ENCODE measurements at places on chromosomes 16 and 17. TPM values are rescaled to one million over a fixed set of nuclear protein-coding genes. Genes with fewer than 3 reads are reported as not detected.

TBC1D28 gene
- polyA plus RNA-seq, result not detected

KSR1 gene
- polyA plus RNA-seq, result 73.5 TPM

RAB34 gene
- polyA plus RNA-seq, result 181 TPM

MRPL28 gene
- polyA plus RNA-seq, result 52.8 TPM

FBXO39 gene
- 0.17 TPM for polyA plus RNA-seq

PRAC2 gene
- polyA plus RNA-seq, result not detected

FOXJ1 gene
- 15.5 TPM for polyA plus RNA-seq

OR3A3 gene
- 0.10 TPM for polyA plus RNA-seq

MRPL58 gene
- 28.0 TPM for polyA plus RNA-seq

FAM20A gene
- 11.9 TPM for polyA plus RNA-seq

CPHXL2 gene
- 0.40 TPM for polyA plus RNA-seq

TMEM204 gene
- polyA plus RNA-seq, result 15.7 TPM

NARF gene
- polyA plus RNA-seq, result 98.1 TPM

CCDC200 gene
- 44.1 TPM for polyA plus RNA-seq

MRM1 gene
- polyA plus RNA-seq, result 4.0 TPM

HIGD1B gene
- 1.4 TPM for polyA plus RNA-seq

RANGRF gene
- polyA plus RNA-seq, result 26.5 TPM
